ENCODE measurements at places on chromosomes 3 and 15. TPM values are rescaled to one million over a fixed set of nuclear protein-coding genes. Genes with fewer than 3 reads are reported as not detected.

GRCh38 chr15:59251001-59251845, 44.6 kb downstream of the LDHAL6B start:
- DNase-seq, result no peak

DNA sequence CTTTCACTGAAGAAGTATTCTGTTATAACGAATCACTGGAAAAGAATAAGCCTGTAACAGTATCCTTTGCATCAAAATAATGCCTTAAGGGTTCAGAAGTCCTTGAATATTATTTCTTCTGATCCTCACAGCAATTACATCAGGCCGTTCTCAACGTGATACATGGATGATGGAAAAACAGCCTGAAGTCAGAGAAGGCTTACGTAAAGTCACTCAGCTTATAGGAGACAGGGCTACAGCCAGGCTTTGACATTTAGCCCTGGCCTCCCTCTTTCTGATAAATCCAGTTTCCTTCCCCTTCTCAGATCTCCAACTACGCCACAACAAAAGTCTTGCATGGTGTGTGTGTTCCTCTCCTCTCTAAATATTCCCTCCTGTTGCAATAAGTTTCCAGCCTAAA, 131.9 kb downstream of the ANO10 start:
- no peak for DNase-seq

DNA sequence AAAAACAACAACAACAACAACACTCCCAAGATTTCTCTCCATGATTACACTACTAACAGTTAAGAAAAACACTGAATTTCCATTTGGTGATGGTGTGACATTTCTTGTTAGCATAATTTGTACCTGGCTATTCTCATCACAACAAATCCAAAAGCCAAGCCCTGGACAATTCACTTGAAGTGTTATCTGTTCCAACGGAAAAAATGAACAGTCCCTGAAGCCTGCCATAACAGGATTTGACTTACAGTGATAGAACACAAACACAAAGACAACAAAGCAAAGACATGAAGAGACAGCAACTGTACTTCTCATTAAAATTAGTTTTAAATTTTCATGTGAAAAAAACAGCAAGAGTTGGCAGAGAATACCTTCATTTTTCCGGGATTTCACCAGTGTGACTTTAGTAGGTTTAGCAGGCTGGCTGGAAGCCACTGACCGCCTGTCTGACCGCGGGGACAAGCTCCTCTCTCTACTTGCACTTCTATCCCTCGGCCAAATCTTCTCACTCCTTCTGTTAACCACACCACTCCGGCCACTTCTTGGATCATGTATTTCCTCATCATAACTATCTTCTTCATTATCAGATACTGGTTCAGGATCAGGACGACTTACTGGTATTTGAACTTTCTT, 56.3 kb downstream of the TJP1 start:
- no peak for DNase-seq

The ELP6 gene
- 40.4 TPM for total RNA-seq

GRCh38 chr3:117734496-117734895, 1024.9 kb downstream of the TUSC7 start:
- no peak for DNase-seq

- no peak for DNase-seq
These were observed 605.1 kb downstream of the ROBO1 start for GRCh38 chr3:79162653-79163052.

- no peak for DNase-seq
These were observed 43.9 kb downstream of the SEMA3G start for GRCh38 chr3:52401021-52401420.

GRCh38 chr3:177519588-177519987, 322.3 kb upstream of the TBL1XR1 start:
- no peak for DNase-seq

GRCh38 chr3:136332302-136332701, 82.2 kb downstream of the PCCB start:
- DNase-seq, result no peak

GRCh38 chr3:39548282-39548681, 80.8 kb downstream of the MOBP start:
- DNase-seq, result no peak

GRCh38 chr3:42349765-42350594, 60.4 kb downstream of the LYZL4 start:
- no peak for DNase-seq

The IGSF10 gene
- total RNA-seq, result 0.59 TPM

GRCh38 chr3:186917512-186918312, 12.6 kb upstream of the ST6GAL1 start:
- no peak for DNase-seq

The MRAS gene
- 29.6 TPM for total RNA-seq

DNA sequence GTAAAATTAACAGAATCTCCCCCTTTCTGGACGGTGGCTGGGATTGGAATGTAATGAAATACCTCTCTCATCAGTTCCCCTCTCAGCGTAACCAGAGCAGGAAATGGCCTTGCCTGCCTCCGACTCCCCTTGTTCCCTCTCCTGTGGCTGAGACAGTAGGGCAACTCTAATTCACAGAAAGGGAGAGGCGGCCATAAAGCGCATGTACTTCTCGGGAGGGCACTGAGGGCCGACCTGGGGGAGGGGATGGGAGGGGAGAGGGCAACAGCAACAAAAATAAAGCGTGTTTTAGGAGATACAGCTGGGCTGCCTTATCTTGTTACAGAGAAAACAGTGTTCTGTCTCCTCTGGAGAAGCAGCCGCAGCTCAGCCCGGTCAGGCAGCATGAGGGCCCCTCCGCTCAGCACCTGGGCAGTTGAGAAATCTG, 783.3 kb upstream of the ARRDC4 start:
- no peak for DNase-seq

GRCh38 chr15:49741712-49742111, 120.9 kb downstream of the DTWD1 start:
- DNase-seq, result peak; percentile 18

- DNase-seq, result no peak
These were observed 193.5 kb upstream of the ICE2 start for GRCh38 chr15:60672400-60672799.

DNA sequence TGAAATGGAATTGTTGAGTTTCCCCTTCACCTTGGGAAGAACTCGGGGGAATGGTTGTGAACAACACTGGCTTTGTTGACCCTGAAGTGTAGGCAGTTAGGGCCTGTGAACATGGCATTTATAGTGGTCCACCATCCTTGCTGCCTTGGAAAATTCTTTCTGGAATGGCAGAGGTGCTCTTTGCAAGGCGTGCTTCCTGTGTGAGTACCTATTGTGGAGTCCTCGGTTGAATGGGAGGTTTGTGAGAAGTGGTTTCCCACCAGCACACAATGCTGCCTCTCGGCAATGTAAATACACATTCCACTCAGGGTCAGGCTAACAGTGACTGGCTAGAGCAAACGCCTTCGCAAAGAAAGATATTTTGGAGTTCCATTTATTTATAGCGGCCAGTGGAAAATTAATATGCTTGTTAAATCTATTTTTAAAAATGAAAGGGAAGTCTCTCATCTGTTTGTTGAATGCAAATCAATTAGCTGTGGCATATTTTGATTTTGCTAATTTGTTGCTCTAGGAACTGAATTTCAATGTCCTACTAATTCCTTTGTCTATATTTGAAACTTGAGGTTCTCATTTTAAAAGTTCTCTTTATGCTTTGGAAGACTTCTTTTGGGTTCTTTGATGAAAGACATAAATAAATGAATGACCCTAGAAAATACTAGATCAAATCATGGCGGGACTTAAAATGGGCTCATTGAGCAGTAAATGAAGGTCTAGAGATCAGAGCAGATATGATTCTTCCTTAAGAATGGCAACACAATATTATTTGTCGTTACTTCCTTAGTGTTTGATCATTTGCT, 59.5 kb downstream of the FNDC3B start:
- DNase-seq, result no peak

The FAH gene
- 172 TPM for total RNA-seq

Measured in RPMI7951 (cell line).